PC-9 (cell line): ENCODE measurements at places on chromosomes 4 and X. TPM values are rescaled to one million over a fixed set of nuclear protein-coding genes. Genes with fewer than 3 reads are reported as not detected.

MSL3 gene
- 39.3 and 42.6 TPM in 2 replicates for total RNA-seq

- H3K4me1 ChIP-seq: no peaks in the 10 kb centered on the region
- H3K27ac ChIP-seq: no peak overlapping the region
- H3K4me3 ChIP-seq: no peak overlapping the region
- no peaks in the 10 kb centered on the region for H3K36me3 ChIP-seq
Measured at GRCh38 chrX:125378770-125379169, 59.1 kb downstream of the TEX13C start.

- no peaks in the 10 kb centered on the region for H3K27me3 ChIP-seq
- H3K27ac ChIP-seq: no peak overlapping the region
- no peak overlapping the region for H3K4me3 ChIP-seq
- DNase-seq: no peak
- no peaks in the 10 kb centered on the region for H3K36me3 ChIP-seq
Measured at GRCh38 chr4:104393655-104394324, 100.9 kb downstream of the CXXC4 start.

DNA sequence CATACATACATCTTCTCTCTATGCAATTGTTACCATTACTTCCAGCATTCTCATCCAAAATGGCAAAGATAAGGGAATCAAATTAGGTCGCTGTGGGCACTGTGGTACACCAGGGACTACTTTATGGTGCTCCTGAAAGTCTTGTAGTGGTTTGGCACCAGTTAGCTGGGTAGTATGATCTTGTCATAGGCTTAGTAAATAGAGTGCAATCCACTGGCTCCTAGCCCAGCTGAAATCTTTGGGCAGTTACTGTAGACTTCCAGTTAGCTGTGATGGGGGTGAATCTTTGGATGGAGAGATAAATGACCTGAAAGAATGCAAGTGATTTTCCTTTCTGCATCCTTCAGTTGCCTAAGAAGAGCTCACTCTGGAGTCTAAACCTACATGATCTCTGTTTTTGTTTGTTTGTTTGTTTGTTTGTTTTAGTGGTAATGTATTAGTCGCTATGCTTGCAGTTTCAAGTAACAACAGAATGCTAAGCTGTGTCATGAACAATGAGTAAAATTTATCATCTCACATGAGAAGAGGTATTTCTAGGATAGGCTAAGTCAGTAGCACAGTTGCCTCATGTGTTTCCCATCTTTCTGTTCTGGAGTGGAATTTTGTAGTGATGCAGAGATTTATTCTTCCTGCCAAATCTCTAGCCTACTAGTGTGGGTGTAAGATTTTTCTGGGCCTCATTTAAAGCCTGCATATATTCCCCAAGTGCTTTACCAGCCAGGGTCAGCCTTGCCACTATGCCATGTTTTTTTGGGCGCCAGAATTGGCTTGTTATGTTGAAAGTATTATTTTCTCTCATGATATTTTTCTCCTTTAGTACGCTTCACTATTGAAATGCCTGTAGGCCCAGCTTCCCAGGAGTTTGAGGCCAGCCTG, 24.2 kb downstream of the HERC3 start:
- H3K4me3 ChIP-seq: no peak overlapping the region
- H3K27ac ChIP-seq: no peak overlapping the region
- no peaks in the 10 kb centered on the region for H3K27me3 ChIP-seq
- H3K4me1 ChIP-seq: peaks cover 39% of the 10 kb centered on the region
- no peak for DNase-seq

ZNF711 gene
- total RNA-seq: not detected in 2 replicates

DNA sequence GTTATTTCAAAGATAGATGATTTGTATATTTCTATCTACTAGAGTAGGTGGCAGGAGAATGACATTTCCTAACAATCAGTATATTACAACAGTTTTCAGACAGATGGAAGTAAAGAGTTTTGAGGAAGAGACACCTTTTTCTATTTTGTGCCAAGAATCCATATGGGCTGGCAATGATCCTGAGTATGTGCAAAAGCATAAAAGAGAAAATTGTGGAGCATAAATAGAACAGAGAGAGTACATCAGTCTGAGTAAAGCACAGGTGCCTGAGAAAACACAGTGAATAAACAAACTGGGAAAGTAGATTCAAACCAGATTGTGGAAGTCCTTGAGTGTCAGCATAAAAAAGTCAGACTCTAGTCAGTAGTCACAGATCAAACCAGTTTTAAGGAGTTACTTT, 96.8 kb upstream of the WDR44 start:
- no peak for DNase-seq
- no peaks in the 10 kb centered on the region for H3K36me3 ChIP-seq
- no peak overlapping the region for H3K4me3 ChIP-seq

DNA sequence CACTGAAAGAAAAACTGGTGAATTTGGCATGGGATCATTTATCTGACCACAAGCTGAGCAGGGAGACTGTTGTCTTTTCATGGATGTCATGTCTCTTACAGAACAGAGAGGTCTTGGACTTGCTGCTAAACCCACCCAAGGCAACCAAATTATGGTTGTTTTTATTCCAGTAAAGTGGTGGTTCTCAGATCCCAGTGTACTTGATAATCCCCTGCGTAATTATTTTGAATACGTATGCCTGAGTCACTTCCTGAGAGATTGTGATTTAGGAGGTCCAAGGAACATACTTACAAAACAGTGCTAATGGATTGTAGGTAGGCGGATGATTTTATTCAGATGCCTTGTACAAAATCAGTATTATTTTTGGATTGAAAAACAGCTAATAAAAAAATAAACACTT, 585.6 kb downstream of the IL1RAPL1 start:
- H3K36me3 ChIP-seq: no peaks in the 10 kb centered on the region
- H3K4me1 ChIP-seq: no peaks in the 10 kb centered on the region
- no peak overlapping the region for H3K4me3 ChIP-seq
- no peaks in the 10 kb centered on the region for H3K27me3 ChIP-seq
- DNase-seq: no peak

BMX gene
- not detected in 2 replicates for total RNA-seq

- H3K4me3 ChIP-seq: no peak overlapping the region
- no peak overlapping the region for H3K27ac ChIP-seq
- no peak for DNase-seq
- H3K4me1 ChIP-seq: no peaks in the 10 kb centered on the region
- H3K27me3 ChIP-seq: no peaks in the 10 kb centered on the region
Measured at GRCh38 chr4:169080981-169081380, 70.9 kb upstream of the CBR4 start.

F8A2 gene
- 13.5 TPM in 1 of 2 replicates, not detected in the other for total RNA-seq

DNA sequence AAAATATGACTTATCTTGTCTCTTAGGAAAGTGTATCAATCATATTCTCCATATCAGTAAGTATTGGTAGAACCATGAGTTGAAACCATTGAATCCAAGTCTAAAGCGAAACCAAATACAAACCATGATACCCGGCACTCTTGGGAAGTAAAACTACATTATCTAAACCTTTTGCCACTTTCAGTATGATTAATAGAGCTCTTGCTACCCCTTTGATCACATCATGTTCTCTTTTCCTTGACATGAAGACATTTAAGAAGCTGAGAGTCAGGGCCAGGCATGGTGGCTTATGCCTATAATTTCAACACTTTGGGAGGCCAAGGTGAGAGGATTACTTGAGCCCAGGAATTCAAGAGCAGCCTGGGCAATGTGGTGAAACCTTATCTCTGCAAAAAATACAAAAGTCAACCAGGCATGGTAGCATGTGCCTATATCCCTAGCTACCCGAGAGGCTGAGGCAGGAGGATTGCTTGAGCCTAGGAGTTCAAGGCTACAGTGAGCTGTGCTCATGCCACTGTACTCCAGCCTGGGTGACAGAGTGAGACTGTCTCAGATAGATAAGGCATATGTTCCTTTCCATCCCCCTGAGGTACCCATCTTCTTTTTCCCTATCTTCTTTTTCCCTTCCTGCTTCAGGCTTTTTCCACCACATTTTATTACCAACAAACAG, 45.4 kb downstream of the CEP135 start:
- no peak overlapping the region for H3K4me3 ChIP-seq
- H3K27me3 ChIP-seq: no peaks in the 10 kb centered on the region
- H3K27ac ChIP-seq: no peak overlapping the region
- no peaks in the 10 kb centered on the region for H3K4me1 ChIP-seq
- DNase-seq: no peak

DNA sequence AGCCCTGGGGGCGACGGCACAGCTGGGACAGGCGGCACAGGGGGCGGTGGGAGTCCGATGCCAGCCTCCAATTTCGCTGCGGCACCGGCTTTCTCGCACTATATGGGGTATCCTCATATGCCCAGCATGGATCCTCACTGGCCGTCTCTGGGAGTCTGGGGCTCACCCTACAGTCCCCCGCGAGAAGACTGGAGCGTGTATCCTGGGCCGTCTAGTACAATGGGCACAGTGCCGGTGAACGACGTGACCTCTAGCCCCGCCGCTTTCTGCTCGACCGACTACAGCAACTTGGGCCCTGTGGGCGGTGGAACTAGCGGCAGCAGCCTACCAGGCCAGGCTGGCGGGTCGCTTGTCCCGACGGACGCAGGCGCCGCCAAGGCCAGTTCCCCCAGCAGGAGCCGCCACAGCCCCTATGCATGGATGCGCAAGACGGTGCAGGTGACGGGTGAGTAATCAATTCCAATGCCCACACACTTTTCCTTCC, 500 bp downstream of the CDX4 start:
- no peaks in the 10 kb centered on the region for H3K36me3 ChIP-seq
- H3K4me1 ChIP-seq: no peaks in the 10 kb centered on the region
- H3K27ac ChIP-seq: no peak overlapping the region
- H3K27me3 ChIP-seq: peaks cover 5% of the 10 kb centered on the region
- H3K4me3 ChIP-seq: no peak overlapping the region
- no peak for DNase-seq

DNA sequence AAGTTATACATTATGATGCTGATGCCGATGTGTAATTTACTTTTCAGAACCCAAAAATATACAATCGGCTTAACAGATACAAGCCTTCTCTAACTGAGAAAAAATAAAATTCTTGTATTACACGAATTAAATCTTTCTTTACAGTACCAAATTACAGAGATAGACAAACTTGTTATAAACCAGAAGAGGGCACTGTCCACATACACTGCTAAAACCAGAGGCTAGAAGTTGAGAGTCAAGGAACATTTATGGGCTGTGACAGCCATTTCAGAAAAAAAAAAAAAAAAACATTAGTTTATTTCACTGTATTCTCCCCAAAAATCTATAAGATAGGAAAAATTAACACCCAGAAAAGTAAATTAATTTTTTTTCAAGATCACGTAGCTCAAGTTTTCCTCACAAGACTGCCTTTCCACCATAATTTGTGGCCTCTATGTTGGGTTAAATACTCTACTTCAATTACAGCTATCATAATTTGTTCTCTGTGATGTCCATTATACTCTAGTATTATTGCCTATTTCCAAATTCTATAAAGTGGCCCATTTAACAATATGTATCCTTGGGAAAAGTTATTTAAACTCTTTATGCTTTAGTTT, 12.0 kb downstream of the EREG start:
- H3K36me3 ChIP-seq: peaks cover 6% of the 10 kb centered on the region
- H3K27ac ChIP-seq: peak overlapping the region; percentile 100
- DNase-seq: no peak
- peak overlapping the region; percentile 55; the same call in 1 of the 2 replicates for H3K4me3 ChIP-seq
- no peaks in the 10 kb centered on the region for H3K27me3 ChIP-seq

MAGEA4 gene
- not detected in 2 replicates for total RNA-seq

DNA sequence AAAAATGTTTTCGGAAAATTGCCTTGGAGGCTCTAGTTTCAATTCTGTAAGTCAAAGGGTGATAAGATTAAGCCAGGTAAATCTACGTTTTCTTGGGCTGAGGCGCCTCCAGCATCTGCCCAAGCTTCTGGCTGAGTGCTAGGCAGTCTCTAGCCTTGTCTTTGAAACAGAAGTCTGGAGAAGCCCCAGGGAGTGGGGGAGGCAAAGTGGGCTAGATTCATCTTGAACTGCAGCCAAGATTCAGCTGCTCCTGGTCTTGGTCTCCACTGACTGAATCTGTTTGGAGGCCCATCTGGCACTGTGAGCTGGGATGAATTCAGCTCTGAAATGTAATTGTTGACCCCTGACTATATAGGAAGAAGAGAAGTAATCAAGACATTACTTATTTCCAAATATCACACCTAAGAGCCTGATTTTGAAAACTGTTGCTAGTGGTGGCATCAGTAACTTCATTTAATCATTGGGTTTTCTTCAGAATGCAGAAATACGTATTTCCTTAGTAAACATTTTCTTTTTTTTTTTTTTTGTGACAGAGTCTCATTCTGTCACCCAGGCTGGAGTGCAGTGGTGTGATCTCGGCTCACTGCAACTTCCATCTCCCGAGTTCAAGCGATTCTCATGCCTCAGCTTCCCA, 187.3 kb upstream of the LEF1 start:
- H3K36me3 ChIP-seq: no peaks in the 10 kb centered on the region
- H3K4me3 ChIP-seq: no peak overlapping the region
- no peak overlapping the region for H3K27ac ChIP-seq
- no peak for DNase-seq
- H3K27me3 ChIP-seq: no peaks in the 10 kb centered on the region
- no peaks in the 10 kb centered on the region for H3K4me1 ChIP-seq

PRDM8 gene
- 0.26 and 0.88 TPM in 2 replicates for total RNA-seq

DNA sequence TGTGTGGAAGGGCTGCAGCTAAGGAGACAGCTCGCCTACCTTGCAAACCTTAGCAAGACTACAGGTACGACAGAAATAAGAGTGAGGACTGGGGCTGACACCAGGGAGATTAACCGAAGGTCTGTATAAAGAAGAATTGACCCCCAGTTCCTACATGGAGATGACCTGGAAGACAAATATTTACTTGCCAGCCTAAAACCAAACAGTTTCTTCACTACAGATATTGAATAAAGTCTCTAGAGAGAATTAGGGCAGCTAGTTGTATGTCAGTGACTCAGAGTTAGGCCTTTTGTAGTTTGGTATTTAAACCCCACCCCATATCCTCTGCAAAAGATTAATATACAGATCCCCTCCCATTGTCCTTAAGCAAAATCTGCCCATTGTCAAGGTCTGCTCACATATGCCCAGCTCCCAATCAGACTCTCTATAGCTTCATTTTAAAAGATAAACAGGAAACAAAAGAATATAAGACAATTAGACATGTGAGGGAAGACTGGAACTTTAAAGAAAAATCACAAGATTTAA, 28.1 kb upstream of the FRMPD3 start:
- no peaks in the 10 kb centered on the region for H3K4me1 ChIP-seq
- DNase-seq: no peak
- H3K36me3 ChIP-seq: no peaks in the 10 kb centered on the region
- no peak overlapping the region for H3K4me3 ChIP-seq
- peaks cover 3% of the 10 kb centered on the region; the same call in 1 of the 2 replicates for H3K27me3 ChIP-seq

DNA sequence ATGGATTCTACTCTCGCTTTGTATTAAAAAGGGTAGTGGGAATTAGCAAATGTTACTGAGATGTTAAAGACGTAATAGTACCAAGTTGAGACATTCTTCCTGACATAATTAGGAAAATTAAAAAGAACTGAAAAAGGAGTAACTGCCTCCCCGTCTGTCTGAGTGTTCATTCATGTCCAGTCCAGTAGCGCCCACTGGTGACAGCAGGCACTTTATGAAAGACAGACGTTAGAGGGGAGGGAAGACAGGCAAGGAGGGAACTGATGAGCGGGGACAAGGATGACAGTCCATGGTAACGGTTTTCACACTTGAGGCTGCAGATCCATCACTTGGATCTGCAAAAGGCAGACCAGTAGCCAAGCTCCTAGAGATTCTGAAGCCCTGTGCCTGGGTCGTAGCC, 326.7 kb downstream of the STK32B start:
- H3K27me3 ChIP-seq: peaks cover 30% of the 10 kb centered on the region
- no peak overlapping the region for H3K4me3 ChIP-seq
- no peaks in the 10 kb centered on the region for H3K36me3 ChIP-seq
- H3K4me1 ChIP-seq: no peaks in the 10 kb centered on the region
